ENCODE measurements at places on chromosomes 4 and X.
A peak's percentile ranks its signal among the peaks of the same experiment; 100 is the strongest.

DNA sequence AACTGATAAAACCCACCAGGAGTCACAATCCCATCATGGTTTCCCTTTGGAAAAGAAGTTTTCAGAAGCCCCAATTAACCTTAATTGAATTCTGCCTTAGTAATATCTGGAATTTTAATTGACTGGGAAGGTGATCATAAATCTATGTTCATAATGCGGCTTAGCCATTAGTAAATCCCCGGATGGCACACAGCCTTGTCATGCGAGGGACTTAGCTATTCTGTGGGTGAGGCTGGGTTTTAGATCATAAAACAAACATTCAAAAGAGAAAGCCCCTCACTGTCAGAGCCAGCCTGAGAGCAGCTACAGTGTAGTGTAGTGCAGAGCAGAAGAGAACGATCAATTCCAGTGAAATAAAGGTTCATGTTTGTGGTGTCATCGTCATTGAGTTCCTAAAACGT is 124.0 kb upstream of the NOCT start:
- no peak for DNase-seq

- no peak for DNase-seq
Measured at GRCh38 chr4:111798840-111799239, 346.4 kb upstream of the FAM241A start.

DNA sequence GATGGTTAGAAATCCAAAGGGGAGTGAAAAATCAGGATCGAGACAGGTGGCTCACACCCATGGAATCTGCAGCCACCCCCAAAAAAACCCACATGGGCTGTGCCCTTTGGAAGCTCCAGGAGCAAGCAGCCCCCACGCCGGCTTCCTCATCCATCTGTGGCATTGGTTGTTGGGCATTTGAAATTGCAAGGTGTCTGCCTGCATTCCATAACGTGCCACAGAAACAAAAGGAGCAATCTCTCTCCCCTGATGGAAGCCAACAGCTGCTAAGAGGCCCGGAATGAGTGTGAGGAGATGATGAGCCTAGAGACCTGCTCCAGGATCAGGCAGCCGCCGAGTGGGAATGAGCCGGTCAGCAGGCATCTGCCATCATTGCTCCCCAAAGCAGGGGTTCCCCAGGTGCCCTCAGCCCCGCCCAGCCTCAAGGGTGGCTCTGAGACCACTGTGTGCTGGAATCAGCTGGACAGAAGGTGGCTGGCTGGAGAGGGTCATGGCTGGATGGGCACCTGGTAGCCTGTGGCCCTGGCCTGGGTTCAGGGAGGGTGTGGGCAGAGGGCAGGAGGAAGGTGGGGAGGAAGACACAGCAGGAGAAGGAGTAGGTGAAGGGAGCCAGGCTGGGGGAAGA is 113.2 kb downstream of the CRLF2 start:
- no peak for DNase-seq

DNA sequence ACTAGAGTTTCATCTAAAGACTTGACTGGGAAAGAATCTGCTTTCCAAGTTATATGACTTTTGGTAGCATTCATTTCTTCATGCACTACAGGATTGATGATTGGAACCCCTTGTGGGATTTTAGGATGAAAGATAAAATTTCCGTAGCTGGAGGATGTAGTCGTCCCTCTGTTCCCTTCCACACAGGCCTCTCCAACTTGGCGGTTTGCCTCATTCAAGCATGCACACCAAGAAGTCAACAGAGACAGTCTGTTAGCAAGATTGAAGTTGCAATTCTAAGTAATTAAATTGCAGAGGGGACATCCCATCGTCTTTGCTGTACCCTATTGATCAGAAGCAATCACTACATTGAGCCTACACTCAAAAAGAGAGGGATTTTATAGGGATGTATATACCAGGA is 777.4 kb upstream of the HS3ST1 start:
- DNase-seq: no peak

DNA sequence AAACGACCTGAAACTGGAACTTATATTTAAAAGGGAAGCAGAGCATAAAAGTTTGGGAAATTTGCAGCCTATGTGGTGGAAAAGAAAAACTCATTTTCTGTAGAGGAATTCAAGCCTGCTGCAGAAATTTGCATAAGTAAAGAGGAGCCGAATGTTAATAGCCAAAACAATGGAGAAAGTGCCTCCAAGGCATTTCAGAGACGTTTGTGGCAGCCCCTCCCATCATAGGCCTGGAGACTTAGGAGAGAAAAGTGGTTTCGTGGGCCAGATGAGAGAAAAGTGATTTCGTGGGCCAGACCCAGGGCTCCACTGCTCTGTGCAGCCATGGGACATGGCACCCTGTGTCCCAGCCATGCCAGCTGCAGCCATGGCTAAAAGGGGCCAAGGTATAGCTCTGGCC is 361.9 kb downstream of the PCDH19 start:
- no peak for DNase-seq

DNA sequence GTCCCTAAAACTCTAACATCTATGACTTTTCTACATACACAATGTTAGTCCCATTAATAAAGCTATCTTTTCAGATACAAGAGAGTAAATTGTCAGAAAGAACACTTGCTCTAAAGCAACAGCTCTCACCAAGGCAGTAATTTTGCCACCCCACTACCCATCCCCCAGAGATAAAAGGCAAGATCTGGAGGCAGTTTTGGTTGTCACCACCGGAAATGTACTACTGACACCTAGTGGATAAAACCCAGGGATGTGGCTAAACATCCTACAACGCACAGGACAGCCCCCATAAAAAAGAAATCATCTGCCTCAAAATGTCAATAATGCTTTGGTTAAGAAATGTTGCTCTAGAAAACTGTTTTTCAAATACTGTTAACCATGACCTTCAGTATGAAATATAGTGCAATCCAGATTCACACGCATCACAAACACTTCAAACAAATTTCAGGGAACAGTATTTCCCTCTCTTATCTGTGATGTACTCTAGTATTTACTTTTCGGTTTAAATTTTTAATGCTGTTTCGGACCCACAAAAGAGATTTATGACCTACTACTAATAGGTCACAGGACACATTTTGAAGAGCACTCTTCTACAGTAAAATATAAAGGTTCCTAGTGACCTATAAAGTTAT is 5.1 kb downstream of the FBXL5 start:
- peak; percentile 67 for DNase-seq

GRCh38 chr4:183638436-183638835 is 20.5 kb downstream of the RWDD4 start:
- DNase-seq: no peak

- DNase-seq: no peak
Measured at GRCh38 chr4:138686106-138686835, 329.3 kb upstream of the NOCT start.

DNA sequence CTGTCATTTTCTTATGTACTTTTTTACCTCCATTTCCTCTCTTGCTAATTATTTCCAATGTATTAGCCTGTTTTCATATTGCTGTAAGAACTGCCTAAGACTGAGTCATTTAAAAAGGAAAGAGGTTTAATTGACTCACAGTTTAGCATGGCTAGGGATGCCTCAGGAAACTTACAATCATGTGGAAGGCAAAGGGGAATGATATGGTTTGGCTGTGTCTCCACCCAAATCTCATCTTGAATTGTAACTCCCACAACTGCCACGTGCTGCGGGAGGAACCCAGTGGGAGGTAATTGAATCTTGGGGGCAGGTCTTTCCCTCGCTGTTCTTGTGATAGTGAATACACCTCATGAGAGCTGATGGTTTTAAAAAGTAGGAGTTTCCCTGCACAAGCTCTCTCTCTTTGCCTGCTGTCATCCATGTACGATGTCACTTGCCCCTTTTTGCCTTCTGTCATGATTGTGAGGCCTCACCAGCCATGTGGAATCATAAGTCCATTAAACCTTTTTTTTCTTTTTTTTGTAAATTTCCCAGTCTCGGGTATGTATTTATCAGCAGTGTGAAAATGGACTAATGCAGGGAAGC is 870.0 kb upstream of the INTU start:
- DNase-seq: no peak

- peak; percentile 52 for DNase-seq
Measured at GRCh38 chrX:76253432-76253831, 80.6 kb downstream of the PBDC1 start.

- no peak for DNase-seq
Measured at GRCh38 chr4:109232681-109233080, 69.8 kb downstream of the COL25A1 start.

- peak; percentile 93 for DNase-seq
Measured at GRCh38 chr4:1727117-1728031, 6.1 kb downstream of the TACC3 start.

DNA sequence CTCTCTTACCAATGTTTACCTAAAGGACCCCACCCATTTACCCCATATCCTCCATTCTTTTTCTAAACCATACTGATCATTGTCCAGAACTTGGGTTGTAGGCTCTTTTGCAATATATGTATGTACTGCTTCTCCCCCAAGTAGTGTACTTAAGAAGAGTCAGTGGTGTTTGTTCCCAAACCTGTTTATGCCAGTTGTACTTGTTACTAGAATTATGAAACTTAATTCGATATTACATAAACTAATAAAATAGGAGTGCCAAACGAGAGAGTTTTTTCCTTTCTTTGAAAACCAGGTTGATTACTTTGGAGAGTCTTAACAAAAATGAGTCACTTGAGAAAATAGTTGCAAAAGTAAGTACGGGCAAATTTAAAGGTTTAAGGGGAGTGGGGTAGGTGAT is 96.3 kb downstream of the GEMIN8 start:
- DNase-seq: no peak

- no peak for DNase-seq
Measured at GRCh38 chr4:181193131-181193930, 1049.9 kb upstream of the TENM3 start.

DNA sequence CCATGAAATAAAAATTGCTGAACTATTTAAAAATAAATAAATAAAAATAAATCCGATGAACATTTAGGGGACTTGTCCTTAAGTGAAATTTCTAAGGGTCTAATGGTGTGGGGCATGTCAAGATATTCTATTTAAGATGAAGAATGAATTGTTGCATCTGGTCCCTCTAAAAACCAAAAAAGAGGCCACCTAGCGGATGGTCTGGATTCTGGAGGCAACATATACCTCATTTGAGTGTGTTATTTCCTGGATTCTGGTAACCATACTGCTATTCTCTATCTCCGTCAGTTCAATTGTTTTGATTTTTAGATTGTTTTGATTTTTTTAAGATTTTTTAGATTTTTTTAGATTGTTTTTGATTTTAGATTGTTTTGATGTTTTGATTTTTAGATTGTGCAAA is 28.3 kb downstream of the AGTR2 start:
- no peak for DNase-seq

DNA sequence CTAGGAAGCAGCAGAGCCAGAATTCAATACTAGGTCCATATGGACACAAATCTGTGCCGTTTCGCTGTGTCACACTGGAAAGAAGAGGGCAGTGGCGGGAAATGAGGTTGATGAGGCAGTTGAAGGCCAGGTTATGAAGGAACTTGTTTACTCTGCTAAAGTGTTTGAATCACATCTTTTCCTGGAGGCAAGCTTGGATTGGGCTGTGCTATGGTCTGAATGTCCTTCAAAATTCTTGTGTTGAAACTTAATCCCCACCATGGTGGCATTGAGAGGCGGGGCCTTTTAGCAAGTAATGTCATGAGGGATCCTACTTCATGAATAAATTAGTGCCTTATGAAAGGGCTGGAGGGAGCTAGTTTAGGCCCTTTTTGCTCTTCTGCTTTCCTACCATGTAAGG is 2.1 kb upstream of the ERCC6L start:
- no peak for DNase-seq

DNA sequence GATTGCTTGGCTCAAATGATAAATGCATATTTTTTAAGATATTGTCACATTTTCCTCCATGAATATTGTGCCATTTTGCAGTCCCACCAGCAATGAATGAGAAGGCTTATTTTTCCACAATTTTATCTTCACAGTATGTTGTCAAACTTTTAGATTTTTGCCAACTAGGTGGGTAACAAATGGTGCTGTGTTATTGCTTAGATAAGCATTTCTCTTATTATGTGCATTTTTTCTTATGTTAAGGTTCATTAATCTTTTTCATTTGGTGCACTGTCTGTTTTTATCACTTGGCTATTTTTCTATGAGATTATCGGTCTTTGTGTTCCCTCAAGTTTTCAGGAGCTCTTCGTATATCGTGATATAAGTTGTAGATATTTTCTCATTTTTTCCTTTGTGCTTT is 13.4 kb upstream of the AFM start:
- DNase-seq: no peak

DNA sequence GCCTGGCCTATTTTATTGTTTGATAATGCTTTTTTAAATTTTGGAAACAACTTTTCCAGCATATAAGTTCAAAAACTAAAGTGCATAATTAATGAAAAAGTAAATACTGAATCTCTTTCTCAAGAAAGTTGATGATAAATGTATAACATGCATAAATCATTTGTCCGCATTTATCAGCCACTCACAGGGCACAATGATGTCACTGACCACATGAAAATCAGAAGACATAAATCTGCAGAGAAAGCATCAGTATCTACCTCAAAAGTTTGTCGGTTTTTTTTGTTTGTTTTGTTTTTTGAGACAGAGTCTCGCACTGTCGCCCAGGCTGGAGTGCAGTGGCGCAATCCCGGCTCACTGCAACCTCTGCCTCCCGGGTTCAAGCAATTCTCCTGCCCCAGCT is 5.5 kb upstream of the HPRT1 start:
- DNase-seq: no peak

DNA sequence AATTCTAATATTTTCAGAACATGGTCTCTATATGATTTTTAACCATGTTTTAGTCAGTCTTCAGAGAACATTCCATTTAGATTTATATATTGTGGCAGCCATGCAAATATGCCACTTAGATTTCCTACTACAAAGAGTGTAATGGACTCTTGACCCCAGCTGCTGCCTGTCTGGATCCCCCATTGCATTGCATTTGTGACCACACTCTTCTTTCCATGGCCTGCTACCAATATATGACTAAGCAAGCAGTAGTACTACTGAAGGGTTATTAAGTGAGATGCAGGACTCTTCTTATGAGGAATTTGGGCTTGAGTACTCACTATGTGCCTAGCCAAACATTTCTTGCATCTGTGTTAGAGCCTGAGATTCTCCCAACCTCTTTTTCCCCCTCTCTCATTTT is 306.8 kb downstream of the PDHA2 start:
- no peak for DNase-seq

GRCh38 chrX:129759576-129760061 is 20.1 kb upstream of the SASH3 start:
- no peak for DNase-seq

GRCh38 chr4:5373327-5373726 is 322.0 kb downstream of the STK32B start:
- DNase-seq: no peak

DNA sequence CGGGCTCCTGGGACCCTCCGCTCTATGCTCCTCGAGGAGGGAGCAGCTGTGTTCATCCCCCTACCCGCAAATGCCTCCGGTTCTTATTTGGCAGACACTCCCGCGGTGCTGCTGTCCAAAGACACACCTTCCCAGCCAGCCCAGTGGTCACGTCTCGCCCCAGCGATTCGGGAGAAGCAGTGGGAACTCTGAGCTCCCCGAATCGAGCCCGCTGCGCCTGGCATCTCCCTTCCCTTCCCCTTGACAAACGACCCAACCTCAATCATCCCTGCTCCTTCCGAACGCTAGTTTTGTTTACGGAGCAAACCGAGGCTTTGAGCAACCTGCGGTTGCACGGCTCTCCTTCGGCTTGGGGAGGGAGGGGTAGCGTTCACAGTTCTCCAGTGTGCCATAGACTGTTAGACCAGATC is 317 bp upstream of the FRMPD4 start:
- no peak for DNase-seq

GRCh38 chr4:96519291-96519690 is 679.4 kb downstream of the PDHA2 start:
- no peak for DNase-seq
